ENCODE measurements at places on chromosomes 16 and 17. TPM values are rescaled to one million over a fixed set of nuclear protein-coding genes. Genes with fewer than 3 reads are reported as not detected.

DPEP2 gene
- 30.4 TPM for total RNA-seq

TTYH2 gene
- 21.2 TPM for total RNA-seq

PARD6A gene
- 13.8 TPM for total RNA-seq

SLFN13 gene
- 32.2 TPM for total RNA-seq

GRCh38 chr16:58099956-58100300 is 29.3 kb downstream of the CFAP20 start:
- no peak for DNase-seq

GRCh38 chr16:66886914-66887313 is 6.6 kb downstream of the PDP2 start:
- DNase-seq = no peak
